Stimulated activated CD4-positive, alpha-beta T cell treated with anti-CD3 and anti-CD28 coated beads, Interleukin-4, amount 100 ng/mL, for 1 hour (primary cell): ENCODE measurements at places on chromosomes 2 and 18.

- no peak for DNase-seq
These were observed 124.7 kb downstream of the HDAC4 start for GRCh38 chr2:239275847-239276831.

DNA sequence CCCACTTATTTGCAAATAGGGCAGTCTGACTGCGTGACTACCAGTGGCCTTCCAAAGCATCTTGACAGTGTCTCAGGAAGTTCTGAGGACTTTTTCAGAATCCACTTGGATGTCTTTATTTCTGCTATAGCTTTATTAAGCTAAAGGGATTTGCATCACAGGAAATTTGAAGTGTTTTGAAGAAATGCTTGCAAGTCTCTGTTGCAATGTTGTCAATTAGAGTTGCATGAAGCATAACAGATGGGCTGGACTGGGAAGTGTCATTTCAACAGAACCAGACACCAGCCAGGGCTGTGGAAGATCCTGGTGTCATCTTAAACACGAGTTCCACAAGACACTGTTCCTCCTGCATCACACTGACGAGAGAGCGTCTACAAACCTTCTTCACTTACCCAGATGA lies 224.5 kb downstream of the EN1 start:
- no peak for DNase-seq

DNA sequence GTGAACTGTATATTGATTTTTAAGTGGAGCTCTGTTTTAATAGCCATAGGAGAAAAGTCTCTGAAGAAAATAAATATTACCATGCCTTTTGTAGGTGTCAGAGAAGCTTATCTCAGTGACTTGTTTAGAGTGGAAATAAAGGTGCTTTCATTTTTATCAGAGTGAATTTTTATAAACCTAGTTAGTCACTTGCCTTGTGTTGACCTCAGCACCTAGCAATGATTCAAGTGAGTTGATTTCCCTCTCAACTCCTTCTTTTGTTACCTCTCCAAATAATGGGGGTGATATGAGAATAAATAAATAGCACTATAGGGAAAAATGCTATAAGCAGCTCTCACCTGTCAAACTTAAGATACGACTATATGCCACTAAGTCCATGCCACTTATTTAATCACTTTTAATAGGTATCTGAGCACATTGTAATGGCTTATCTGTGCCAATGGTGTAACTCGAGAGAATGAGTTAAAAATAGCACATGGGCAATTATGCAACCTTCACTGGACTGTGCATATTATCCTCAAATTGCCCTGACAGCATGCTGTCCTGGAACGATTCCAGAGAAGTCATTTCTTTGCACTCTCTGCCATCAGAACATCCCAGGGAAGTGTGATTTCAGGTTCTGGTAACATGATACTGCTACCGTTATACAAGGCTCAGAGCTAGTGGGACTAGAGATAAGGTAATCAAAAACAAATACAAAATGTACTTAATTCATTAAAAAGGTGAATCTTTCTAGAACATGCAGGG lies 290.8 kb downstream of the CCDC85A start:
- no peak for DNase-seq

GRCh38 chr2:46352621-46353020 lies 55.4 kb downstream of the EPAS1 start:
- no peak for DNase-seq

DNA sequence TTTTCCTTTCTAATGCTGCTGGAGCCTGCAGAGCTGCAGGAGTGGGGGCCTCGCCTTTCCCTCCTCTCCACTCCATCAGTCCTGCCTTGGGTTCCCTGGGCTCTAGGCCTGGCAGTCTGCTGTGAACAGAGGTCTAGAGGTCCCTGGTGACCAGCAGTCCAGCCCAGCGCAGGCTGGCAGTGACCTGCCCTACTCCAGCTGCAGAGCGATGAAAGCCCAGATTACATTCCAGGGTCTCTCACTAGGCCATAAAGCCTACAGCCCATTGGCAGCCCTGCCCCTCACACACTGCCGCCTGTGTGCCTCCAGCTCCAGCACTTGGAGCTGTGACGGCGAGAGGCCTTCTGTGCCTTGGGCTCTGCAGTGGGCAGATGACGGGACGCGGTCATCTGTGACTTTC lies 14.8 kb upstream of the MAL start:
- no peak for DNase-seq

DNA sequence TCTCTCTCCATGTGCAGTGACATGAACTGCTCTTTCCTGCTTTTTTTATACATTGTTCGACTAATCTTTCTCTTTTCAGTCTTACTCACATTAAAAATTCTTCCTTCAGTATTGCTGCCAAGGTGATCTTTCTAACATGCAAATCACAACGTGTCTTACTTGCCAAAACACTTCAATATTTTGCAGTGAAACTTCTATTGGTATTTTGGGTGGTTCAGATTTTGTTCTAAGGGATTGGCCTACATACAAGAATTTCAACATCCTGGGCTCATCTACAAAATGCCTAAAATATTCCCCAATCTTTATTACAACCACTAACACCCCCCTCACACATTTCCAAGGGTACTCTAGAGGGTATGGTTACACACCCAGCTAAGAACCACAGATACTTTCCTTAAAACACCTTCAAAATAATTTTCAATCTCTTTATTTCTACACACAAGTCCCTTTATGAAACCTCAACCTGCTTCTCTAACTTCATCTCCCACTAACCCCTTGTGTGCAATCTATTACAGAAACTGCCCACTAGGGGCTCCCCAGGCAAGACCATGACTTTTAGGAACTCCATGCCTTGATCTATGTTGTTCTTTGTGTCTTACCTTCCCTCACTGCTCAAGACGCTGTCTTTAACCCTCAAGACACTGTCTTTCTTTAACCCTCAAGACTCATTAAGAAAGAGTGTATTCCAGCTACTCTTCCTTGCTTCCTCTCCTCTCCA lies 50.9 kb downstream of the COL3A1 start:
- no peak for DNase-seq

- DNase-seq: no peak
These were observed 580.5 kb upstream of the NRXN1 start for GRCh38 chr2:51612387-51612786.

DNA sequence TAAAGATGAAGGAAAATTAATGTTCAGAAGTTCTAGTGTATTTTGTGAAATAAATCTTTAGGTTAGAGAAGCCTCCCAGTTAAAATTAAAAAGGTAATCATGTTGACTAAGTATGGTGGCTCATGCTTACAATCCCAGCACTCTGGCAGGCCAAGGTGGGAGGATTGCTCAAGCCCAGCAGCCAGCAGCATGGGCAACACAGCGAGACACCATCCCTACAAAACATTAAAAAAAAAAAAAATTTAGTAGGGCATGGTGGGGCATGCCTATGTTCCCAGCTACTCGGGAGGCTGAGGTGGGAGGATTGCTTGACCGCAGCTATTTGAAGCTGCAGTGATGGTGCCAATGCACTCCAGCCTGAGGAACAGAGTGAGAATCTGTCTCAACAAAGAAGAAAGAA lies 17.9 kb downstream of the XPO1 start:
- DNase-seq: no peak
